Activated CD4-positive, alpha-beta T cell treated with anti-CD3 and anti-CD28 coated beads, Interleukin-2, amount 50 U/mL, for 4 hours (primary cell): ENCODE measurements at places on chromosomes 11 and 22.

GRCh38 chr11:60362241-60362640 lies 16.1 kb upstream of the MS4A7 start:
- no peak for DNase-seq

DNA sequence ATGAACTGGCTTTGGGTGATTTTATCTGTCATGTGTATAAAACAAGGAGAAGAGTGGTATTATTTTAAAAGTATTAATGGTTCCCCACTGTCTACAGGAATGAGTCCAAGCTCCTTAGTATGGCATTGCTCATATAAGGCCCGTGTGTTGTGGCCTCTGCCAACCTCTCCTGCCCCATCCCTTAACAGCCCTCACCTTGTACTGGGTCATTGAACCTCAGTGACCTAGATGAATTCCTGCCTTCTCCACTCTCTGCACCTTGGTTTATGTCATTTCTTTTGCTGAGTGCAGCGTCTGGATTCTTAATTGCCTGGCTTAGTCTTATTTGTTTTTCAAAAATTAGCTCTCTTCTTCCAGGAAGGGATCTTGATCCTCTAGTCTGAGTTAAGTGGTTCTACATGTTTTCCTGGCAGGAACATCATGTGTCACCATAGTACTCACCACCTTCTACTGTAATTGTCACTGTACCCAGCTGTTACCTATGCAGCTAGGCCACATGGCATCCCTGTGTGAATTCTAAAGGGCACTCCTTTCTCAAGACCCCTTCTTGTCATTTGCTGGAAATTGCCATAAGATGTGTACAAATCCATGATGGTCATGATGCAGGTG lies 36.2 kb upstream of the POGLUT3 start:
- no peak for DNase-seq

DNA sequence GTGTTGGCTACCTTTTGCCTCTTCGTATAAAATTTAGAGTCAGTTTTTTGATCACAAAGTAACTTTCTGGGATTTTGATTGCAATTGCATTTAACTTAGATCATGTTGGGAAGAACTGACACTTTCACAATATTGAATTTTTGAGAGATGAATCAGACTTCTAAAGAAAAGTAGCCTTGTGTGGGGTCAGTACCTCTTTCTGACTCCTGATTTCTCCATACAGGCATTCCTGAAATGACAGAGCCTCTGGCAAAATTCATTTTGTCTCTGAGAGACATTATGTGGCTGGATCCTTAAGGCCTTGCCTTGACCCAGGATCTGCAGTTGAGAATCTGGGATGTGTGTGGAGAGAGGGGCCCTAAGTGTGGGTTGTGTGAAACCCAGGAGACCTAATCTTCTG lies 37.8 kb downstream of the PPFIBP2 start:
- no peak for DNase-seq

GRCh38 chr11:16380941-16381568 lies 24.7 kb upstream of the SOX6 start:
- no peak for DNase-seq

DNA sequence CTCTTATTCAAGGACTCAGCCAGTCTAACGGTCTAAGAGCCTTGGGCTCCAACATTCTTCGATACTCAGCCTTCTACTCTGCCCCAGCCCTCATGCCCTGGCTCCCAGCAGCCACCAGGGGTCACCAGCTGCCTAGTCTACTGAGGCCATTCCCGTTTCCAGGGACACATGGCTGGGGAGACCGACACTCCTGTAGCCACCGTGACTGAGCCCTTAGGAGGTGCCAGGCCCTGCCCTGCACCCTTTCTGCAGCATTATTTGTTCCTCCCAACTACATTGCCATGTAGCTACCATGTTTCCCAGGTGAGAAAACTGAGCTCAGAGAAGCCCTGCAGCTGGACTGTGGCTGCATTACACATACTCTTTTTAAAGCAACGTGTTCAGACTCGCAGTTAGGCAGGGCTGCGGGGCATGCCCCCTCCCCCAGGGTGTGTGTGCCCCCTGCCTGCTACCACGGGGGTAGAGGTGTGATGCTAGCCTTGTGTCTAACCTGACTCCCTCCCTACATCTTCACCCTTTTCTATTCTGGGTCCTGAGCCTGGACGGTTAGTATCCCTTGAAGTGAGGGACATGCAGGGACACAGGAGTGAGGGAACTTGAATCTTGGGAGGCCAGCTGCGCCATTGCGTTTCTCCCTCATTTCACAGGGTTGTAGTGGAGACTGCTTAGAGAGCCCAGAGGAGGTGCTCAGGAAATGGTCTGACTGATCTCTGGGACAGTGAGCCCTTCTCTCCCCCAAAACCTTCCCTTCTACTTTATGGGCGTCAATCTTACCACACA lies 17.5 kb downstream of the ATG16L2 start:
- peak; percentile 54 for DNase-seq

GRCh38 chr11:119728211-119728626 lies 781 bp downstream of the NECTIN1 start:
- no peak for DNase-seq

DNA sequence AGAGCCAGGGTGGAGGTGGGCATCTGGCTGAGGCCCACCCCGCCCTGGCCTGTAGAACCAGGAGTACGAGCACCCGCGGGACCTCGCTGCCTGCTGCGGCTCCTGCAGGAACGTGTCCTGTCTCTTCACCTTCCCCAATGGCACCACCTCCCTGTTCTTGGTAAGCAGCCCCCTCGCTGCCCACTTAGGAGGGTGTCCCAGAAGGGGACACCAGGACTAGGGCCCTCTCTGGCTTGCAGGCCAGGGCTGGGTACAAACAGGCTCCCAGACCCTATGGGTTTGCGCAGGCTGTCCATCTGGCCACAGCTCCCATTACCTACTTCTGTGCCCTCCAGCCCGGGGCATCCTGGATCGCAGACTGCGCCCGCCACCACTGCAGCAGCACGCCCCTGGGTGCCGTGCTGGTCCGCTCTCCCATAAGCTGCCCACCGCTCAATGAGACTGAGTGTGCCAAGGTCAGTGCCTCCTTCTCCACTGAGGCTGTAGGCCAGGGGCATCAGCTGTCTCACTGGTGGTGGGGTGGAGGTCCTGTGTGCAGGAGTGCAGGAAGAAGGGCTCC lies 77.5 kb upstream of the MYOD1 start:
- no peak for DNase-seq

DNA sequence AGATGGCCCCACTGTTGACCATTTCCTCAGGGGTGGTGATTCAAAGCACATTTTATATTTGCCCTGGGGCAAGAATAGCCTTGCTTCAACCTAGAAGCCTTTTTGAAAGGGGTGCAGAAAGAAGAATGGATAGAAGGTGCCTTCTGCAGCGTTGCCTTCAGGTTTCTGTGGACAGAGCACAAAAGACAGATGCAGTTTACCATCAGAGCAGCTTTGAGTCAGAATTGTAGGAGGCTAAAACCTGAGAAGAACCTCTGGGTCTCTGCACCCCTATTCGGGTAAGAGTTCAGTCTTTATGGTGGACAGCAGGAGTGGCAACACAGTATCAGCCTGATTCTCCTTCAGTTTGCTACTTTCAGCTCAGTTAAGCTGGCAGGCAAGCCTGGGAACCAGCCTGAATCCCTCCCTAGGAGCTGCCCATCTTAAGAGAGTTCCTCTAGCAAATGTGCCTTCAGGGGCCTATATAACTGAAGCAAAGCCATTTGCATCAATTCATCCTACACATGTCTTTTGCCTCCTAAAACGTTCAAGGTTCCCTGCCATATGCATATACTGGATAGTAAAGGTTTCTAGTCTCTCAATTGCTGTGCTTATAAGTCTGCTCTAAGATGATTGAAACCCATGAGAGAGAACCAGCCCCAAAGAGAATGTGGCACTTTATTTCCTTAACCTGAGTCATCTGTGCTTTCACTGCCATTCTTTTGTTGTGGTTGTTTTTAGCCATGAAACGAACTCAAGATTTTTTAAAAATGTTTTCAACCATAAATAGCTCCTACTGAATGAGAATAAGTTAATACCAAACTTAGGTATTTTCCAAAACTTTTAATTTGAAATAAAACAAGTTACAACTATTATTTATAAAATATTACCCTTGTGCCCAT lies 123.0 kb downstream of the TRIM44 start:
- no peak for DNase-seq

- no peak for DNase-seq
Measured at GRCh38 chr22:20590477-20591294, 83.3 kb downstream of the MED15 start.

- no peak for DNase-seq
Measured at GRCh38 chr22:38038426-38038825, 18.8 kb upstream of the PICK1 start.

DNA sequence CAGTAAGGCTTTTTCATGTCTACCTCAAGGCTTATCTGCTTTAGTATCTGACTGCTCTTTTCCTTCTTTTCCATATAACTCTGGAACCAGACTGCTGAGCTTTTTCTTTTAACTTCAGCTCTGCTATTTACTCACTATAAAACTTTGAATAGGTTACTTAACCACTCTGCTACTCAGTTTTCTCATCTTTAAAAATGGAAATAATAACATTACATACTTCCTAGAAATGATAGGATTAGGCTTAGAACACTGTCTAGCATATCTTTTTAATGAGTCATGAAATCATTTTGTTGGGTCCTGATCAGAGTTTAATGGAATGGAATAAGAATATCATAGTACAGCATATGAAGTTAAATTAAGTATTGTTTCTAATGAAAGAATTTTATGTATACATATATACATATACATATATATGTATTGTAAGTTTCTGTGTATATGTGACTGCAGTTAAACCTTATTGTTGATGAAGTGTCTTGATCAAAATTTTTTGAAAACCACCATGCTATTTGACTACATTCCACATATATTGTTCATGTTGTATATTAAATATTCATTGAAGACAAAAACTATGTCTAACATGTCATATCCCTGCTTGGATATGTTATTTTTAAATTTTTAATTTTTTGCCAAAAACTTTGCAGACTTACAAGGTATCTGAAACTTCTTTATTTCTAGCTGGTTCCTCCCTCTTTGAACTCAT lies 120.2 kb downstream of the METTL15 start:
- no peak for DNase-seq

DNA sequence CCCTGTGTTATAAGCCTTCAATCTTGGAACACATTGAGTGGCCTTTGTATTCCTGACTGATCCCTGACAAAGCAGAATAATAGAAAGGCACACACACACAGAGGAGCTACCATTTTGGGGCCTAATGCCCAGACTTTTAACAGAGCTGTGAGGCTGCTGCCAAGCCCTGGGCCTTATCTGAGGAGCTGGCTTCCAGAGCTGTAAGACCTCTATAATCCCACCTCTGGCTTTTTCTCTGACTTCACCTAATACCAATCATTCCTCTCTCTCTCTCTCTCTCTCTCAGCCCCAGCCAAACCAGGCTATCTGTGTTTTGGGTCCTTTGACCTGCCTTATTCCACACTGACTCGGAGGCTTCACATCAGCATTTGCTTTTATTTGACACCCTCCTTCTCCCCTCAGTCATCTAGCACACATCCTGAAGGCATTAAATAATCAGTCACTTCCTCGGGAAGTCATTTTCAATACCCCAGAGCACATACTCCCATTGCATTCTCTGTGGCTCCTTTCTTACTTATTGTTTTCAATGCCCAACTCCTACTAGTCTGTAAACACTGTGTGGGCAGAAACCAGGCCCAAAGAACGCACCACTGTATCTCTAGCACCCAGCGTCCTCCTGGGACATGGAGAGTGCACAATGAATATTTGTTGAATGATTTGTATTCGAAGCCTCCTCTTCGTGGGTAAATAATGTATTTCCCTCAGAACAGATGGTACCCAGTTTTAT lies 21.2 kb upstream of the TRIM44 start:
- no peak for DNase-seq

- no peak for DNase-seq
Measured at GRCh38 chr22:25680051-25680450, 61.9 kb upstream of the MYO18B start.

- no peak for DNase-seq
Measured at GRCh38 chr11:117913736-117914397, 15.3 kb downstream of the TMPRSS13 start.

DNA sequence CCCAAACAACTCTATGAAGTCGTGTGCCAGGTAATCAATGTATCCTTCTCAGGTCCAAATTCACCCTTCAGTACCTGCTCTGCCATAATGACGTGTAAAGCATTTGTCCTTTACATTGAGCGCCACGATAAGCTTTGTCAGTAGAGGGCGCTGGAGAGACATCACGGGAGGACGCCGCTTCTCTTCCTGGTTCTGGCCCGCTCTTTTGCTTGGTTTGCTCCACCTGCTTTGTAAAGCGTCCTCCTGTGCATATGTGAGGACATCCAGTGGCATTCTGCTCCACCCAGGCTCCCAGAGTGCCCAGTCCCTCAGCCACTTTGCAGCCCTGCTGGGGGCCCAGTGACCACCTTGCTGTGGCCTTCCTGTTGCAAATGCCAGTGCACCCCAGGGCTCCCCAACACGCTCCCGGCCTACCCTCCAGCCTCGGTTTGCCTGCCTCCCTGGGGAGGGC lies 61.1 kb downstream of the WT1 start:
- no peak for DNase-seq

DNA sequence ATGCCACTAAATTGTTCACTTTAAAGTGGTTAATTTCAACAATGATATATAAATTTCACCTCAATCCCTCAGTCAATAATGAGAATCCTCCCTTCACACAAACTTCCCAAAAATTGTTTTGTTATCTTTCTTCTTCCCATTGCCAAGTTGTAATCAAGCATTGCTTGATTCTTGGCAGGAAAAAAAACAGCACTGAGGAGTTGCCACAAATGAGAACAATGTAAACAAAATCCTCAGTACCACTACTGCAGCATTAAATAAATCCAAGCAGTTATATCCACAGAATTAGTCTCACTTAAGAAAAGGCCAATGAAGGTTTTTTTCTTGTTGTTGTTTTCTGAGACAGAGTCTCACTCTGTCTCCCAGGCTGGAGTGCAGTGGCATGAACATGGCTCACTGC lies 38.2 kb downstream of the FAM168A start:
- no peak for DNase-seq

- no peak for DNase-seq
Measured at GRCh38 chr11:122343210-122343609, 227.2 kb upstream of the BLID start.

DNA sequence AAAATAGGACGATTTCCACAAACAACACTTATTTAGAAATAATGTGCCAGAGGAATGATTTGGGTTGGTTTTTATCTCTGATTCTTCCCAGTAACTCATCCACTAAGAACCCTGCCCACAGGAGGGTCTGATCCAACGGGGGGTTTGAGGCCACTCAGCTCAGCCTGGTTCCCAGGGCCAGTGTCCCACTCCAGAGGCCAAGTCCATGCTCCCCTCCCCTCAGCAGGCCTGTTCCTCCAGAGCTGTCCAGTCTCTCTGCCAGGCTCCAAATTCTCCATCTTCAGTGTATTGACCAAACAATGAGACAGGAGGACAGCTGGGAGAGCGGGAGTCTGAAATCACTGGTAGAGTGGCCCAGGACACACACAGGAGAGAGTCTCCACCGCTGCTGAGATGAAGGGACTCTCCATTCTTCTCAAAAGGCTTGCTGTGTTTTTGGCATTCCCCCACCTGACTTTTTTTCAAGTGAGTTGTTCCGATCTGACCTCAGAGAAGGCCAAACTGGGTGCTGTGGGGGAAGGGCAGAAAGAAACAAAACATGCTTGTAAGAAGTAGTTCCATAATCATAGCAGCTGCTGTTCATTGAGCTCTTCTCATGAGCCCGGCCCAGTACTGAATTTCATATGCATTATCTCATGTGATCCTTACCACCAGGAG lies 17.6 kb upstream of the SCN2B start:
- no peak for DNase-seq
